ENCODE measurements at places on chromosomes 7 and 10. TPM values are rescaled to one million over a fixed set of nuclear protein-coding genes. Genes with fewer than 3 reads are reported as not detected.
A peak's percentile ranks its signal among the peaks of the same experiment; 100 is the strongest.

ENKUR gene
- total RNA-seq: not detected

ERVW-1 gene
- total RNA-seq: not detected

CADPS2 gene
- not detected for total RNA-seq

NPC1L1 gene
- 0.12 TPM for total RNA-seq

GRCh38 chr7:145644426-145645134, 472.0 kb upstream of the CNTNAP2 start:
- H3K27ac ChIP-seq: no peak overlapping the region
- H3K4me1 ChIP-seq: no peaks in the 10 kb centered on the region
- H3K27me3 ChIP-seq: no peaks in the 10 kb centered on the region
- DNase-seq: no peak
- H3K4me3 ChIP-seq: no peak overlapping the region

DNA sequence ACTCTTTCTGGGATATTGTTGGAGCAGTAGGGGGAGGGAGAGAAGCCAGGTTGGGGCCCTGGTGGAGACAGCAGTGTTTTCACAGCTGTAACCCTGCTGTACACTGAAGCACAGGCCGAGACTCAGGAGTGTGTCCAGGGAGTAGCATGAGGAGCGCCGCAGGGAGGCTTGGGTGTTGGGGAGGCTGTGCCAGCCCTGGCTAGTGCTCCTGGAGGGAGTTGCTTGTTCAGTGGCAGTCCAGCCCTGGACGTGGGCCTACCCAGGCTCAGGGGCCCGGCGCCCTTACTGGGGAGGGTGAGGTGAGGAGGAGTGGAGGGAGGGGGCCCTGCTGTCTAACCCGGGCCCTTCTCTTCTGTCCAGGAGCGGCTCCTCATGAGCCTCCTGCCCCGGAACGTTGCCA, 35.9 kb downstream of the ADCY1 start:
- H3K36me3 ChIP-seq: peaks cover 10% of the 10 kb centered on the region
- H3K27ac ChIP-seq: peak overlapping the region; percentile 12
- no peak for DNase-seq
- peaks cover 9% of the 10 kb centered on the region for H3K27me3 ChIP-seq
- no peak overlapping the region for H3K4me3 ChIP-seq

DNA sequence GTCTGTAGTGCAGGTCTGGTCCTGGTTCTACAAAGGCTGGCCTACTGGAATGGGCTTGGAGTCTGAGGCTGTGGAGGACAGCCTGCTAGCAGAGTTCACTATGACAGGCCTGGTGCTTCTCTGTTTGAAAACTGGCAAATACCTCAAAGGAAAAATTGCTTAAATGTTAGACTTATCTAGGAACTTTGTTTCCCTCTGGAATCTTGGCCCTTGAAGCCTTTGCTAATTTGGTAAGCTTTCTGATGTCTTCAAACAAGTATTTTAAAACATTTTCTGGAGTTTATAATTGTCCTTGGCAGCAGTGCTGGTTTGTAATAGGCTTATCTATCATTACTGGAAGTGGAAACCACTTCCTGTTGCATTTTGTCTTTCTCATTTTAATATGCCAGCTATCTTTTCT, 139.7 kb downstream of the TMEM26 start:
- no peak for DNase-seq
- H3K27me3 ChIP-seq: no peaks in the 10 kb centered on the region
- no peaks in the 10 kb centered on the region for H3K36me3 ChIP-seq
- peaks cover 15% of the 10 kb centered on the region for H3K4me1 ChIP-seq

DNA sequence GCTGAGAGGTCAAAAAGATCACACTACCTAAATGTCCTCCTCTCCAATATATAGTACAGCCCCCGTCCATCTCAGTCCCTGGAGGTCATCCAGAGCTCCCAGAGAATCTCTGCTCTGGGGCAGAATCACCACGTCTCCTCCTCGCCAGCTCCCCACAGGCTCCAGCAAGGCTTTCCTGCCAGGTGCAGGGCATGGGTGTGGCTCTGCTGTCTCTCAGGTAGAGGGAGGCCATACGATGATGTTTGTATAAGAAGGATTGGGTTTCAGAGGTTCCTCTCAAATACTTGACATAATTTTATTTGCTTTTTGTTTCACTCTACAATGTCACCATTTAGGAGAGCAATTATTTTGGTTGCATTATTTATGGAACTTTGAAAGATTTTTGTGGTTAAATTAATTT, 98.3 kb upstream of the PRSS58 start:
- H3K36me3 ChIP-seq: no peaks in the 10 kb centered on the region
- peaks cover 17% of the 10 kb centered on the region for H3K27me3 ChIP-seq
- no peak overlapping the region for H3K4me3 ChIP-seq

- no peak overlapping the region for H3K27ac ChIP-seq
- no peak overlapping the region for H3K4me3 ChIP-seq
- no peak for DNase-seq
- no peaks in the 10 kb centered on the region for H3K4me1 ChIP-seq
- H3K36me3 ChIP-seq: no peaks in the 10 kb centered on the region
These were observed 24.0 kb upstream of the NANOS1 start for GRCh38 chr10:119005362-119006043.

DNA sequence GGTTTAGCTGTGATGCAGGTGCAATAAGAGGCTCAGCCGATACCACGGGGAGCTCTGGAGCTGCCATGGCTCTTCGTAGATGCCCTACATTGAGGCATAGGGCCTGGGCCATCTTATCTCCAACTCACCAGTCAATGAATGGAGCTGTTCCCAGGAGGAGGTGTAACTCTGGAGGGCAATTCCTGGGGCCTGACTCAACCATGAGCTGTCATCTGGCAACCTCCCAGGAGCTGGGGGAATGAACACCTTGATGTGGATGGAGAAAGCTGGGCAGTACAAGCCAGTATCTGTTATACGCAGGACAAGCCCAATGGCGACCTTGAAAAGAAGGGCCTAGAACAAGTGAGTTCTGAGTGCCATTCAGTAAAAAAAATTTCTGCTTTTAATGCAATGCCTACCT, 224.0 kb upstream of the PLXDC2 start:
- DNase-seq: no peak
- no peak overlapping the region for H3K4me3 ChIP-seq
- H3K4me1 ChIP-seq: no peaks in the 10 kb centered on the region
- H3K27ac ChIP-seq: no peak overlapping the region

GRCh38 chr7:38232502-38233366, 40.7 kb downstream of the TARP start:
- H3K4me1 ChIP-seq: peaks cover 33% of the 10 kb centered on the region
- H3K4me3 ChIP-seq: peak overlapping the region; percentile 46
- DNase-seq: peak; percentile 70

DNA sequence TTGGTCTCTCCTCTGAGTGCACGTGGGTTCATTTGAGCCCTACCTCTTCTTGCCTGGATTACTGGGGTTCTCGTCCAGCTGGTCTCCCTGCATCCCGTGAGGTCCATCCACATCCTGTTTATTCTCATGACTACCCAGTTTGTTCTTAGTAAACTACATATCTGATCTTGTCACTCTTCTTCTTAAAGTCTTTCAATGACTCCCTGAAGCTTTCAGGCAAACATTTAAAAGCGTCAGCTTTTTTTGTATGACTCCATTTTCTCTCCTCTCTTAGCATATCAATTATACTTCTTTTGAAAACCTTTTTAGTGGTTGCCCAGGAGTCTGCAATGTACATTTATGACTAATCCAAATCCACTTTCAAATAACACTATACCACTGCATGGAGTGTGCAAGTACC, 7.5 kb downstream of the SFXN2 start:
- peaks cover 47% of the 10 kb centered on the region for H3K4me1 ChIP-seq
- peak overlapping the region; percentile 82 for H3K27ac ChIP-seq
- H3K4me3 ChIP-seq: peak overlapping the region; percentile 42
- no peak for DNase-seq
- H3K36me3 ChIP-seq: peaks cover 14% of the 10 kb centered on the region
- no peaks in the 10 kb centered on the region for H3K27me3 ChIP-seq

GRCh38 chr10:133343558-133343957, 3.6 kb upstream of the PRAP1 start:
- H3K4me1 ChIP-seq: no peaks in the 10 kb centered on the region
- H3K27ac ChIP-seq: no peak overlapping the region
- no peak for DNase-seq
- H3K4me3 ChIP-seq: no peak overlapping the region

GRCh38 chr7:43430411-43430810, 152.5 kb upstream of the STK17A start:
- no peak for DNase-seq
- H3K4me1 ChIP-seq: peaks cover 6% of the 10 kb centered on the region
- H3K4me3 ChIP-seq: no peak overlapping the region
- H3K36me3 ChIP-seq: no peaks in the 10 kb centered on the region
- H3K27me3 ChIP-seq: no peaks in the 10 kb centered on the region

- H3K27ac ChIP-seq: peak within 1 kb of the TSS; percentile 96
- H3K27me3 ChIP-seq: peaks cover 11% of the 10 kb centered on the region
- peak within 1 kb of the TSS; percentile 98 for H3K4me3 ChIP-seq
- H3K4me1 ChIP-seq: peaks cover 60% of the 10 kb centered on the region
- DNase-seq: peak; percentile 94
- H3K36me3 ChIP-seq: peaks cover 7% of the 10 kb centered on the region
These were observed at the start of gene ANXA7 for GRCh38 chr10:73413528-73414229. Gene ANXA7, minus strand, starts transcription at chr10:73414058. Its CDS starts 13,202 bp downstream, at chr10:73400856.

DNA sequence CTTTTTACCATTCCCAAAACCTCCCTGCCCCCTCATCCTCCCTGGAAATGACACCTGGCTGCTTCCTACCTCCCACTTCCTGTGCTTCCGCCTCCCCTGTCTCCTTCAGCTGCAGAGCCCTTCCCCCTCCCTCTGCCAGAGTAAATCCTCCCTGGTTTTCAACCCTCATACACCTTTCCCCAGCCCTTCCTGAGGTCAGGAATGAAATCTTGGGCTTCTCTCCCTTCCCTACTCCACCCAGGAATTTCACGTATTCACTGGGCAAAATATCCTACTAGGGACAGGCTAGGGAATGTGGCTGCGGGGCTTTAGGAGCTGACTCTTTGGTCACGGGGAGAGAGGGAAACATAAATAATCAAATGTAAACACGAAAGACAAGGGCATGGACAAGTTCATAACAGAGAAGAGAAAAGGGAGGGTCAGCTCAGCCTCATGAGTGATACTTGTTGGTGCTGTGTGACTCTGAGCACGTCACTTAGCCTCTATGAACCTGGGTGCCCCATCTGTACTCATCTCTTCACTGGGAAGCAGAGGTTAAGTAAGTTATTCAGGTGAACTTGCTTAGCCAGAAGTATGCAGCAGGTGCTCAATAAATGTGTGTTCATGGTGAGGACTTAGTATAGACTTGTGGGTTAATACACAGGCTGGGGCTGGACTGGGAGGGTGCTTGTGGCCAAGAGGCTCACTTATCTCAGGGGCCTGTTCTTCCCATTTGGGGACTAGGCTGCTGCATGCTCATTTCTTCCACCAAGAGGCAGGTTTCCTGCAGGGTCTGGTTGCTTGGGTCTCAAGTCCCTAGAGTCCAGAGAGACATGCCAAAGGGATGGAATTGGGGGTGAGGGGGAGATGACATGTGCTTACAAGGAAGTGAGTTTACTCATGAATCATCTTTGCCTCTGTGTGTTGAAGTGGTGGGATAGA, 10.0 kb upstream of the DUSP5 start:
- H3K4me1 ChIP-seq: peaks cover 39% of the 10 kb centered on the region
- H3K27ac ChIP-seq: no peak overlapping the region
- no peak overlapping the region for H3K4me3 ChIP-seq

- H3K4me1 ChIP-seq: no peaks in the 10 kb centered on the region
- no peaks in the 10 kb centered on the region for H3K36me3 ChIP-seq
- H3K4me3 ChIP-seq: no peak overlapping the region
These were observed 110.5 kb downstream of the EBF3 start for GRCh38 chr10:129853562-129853903.

GRCh38 chr10:77289027-77289501, 348.5 kb downstream of the KCNMA1 start:
- no peak for DNase-seq
- no peak overlapping the region for H3K27ac ChIP-seq
- no peak overlapping the region for H3K4me3 ChIP-seq
- H3K4me1 ChIP-seq: no peaks in the 10 kb centered on the region
- H3K27me3 ChIP-seq: peaks cover 19% of the 10 kb centered on the region
- H3K36me3 ChIP-seq: no peaks in the 10 kb centered on the region

DNA sequence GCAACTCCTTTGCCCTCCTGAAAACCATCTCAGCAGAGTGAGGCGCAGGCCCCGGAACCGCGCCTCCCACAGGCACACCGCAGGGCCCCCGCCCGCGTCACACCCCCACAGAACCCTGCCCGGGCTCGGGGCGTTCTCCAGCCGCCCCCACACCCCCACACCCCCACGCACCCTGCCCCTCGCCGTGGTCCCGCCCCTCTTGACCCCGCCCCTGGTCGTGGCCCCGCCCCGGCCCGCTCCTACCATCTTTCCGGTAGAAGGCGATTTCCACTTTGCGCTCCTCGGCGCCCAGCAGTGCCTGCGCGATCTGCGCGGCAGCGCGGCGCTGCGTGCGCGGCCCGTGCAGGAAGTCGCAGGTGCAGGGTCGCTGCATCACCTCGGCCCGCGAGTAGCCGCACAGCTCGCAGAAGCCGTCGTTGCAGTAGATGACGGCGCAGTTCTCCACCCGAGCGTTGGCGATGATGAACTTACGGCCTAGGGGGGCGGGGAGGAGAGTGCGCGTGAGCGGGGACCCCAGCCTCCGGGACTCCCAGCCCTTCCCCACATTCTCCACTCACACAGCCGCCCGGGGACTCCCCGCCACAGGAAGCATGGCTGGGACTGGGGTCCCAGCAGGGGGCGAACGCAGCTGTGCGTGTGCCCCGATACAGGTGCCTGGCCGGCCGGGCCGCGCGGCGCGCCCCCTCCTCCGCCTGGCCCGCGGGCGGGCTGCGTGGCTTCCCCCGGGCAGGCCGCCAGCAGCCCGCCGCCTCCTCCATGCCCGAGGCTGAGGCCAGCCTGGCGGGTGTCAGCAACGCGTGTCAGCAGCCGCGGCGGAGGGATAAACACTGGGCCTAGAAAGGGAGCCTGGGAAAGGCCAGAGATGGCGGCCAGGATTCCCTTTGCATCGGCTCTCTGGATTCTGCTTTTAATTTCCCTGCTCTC, 3.4 kb downstream of the KCNH2 start:
- peaks cover 26% of the 10 kb centered on the region for H3K27me3 ChIP-seq
- peak overlapping the region; percentile 90 for H3K4me3 ChIP-seq
- peaks cover 2% of the 10 kb centered on the region for H3K36me3 ChIP-seq
- H3K4me1 ChIP-seq: peaks cover 23% of the 10 kb centered on the region

GRCh38 chr10:31261511-31262311, 57.3 kb upstream of the ZEB1 start:
- H3K27me3 ChIP-seq: no peaks in the 10 kb centered on the region
- H3K4me3 ChIP-seq: no peak overlapping the region
- no peak for DNase-seq
- no peaks in the 10 kb centered on the region for H3K4me1 ChIP-seq
- no peaks in the 10 kb centered on the region for H3K36me3 ChIP-seq

DNA sequence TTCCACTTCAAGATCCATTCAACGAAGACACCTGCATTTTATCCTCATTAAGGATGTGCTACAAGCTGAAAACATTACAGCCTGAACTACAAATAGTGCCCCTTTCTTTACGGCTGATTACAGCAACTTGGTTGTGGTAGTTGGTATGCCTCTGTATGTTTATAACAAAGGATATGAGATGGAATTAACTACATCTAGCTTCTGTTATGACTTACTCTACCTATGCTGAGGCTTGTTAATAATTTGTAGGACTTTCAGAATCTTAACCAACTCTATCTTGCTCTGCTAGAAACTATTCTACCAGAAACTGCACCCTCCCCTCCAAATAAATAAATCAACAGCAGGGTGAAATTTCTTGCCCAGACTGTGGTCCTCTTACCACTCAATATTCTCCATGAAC, 448.1 kb downstream of the GRM8 start:
- H3K4me3 ChIP-seq: no peak overlapping the region
- no peak overlapping the region for H3K27ac ChIP-seq
- no peaks in the 10 kb centered on the region for H3K4me1 ChIP-seq
- H3K36me3 ChIP-seq: no peaks in the 10 kb centered on the region
- no peak for DNase-seq

Data from activated T-cell treated with anti-CD3 and anti-CD28 coated beads, Interleukin-2, amount 50 U/mL, for 72 hours (primary cell).